ENCODE measurements at places on chromosomes 3 and 15.
A peak's percentile ranks its signal among the peaks of the same experiment; 100 is the strongest.

DNA sequence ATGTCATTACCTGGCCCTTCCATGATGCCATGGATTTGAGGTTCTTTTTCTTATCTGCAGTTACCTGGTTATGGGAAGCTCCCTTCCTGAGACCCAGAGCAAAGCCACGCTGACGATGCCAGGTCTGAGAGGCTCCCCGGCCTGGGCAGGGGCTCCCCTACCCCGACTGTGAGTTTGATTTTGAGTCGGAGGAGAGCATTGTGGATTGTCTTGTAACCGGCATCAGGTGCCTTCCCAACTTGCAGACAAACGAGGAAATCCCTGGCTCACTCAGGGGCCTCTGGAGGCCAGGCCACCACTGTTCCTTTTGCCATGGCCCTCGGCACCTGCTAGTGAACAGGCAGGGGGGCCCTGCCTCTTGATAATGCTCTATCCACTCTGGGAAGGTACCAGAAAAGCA lies 151.4 kb downstream of the ATP10A start:
- no peak for DNase-seq
- no peaks in the 10 kb centered on the region for H3K27me3 ChIP-seq
- H3K4me1 ChIP-seq, result no peaks in the 10 kb centered on the region
- no peak overlapping the region for H3K27ac ChIP-seq
- no peaks in the 10 kb centered on the region for H3K36me3 ChIP-seq
- H3K4me3 ChIP-seq, result no peak overlapping the region

DNA sequence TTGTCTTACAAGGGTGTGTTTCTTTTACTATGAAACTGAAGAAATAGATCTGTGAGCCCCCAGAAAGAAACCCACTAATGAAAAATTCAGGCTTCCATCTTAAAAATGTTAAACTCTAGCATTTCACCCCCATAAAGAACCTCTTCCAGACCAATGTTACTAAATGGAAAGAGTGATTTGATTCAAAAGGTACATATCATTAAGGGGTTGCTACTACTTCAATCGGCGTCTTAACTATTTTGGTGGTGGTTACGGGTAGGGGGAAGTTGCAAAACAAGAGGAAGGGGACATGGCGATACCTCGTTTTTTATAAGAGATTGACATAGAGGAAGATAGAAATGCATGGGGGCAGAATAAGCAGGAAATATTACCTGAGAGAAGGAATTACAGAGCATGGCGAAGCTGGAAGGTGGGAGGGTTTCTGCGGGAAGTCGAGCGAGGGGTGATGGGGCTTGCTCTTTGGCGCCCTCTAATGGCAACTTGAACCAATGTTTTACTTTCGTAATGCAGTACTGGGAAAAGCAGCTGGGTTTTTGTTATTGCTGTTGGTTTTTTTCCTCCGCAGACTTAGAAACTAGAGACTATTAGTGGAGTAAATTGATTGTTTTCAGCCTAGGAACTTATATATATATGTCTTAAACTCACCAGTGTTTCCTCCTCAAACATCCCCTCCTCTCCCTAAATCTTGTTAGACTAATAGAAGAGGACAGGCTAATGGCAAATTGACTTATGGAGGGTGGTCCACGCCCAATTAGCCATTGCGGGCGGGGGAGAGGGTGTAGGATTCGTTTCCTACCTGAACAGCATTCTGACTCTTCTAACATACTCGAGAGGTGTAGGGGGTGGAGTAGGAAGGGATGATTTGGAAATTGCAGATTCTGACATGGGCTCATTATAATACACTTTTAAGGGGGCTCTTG lies 11.3 kb upstream of the SOX2 start:
- H3K4me3 ChIP-seq, result no peak overlapping the region
- peaks cover 87% of the 10 kb centered on the region for H3K27me3 ChIP-seq
- peaks cover 13% of the 10 kb centered on the region for H3K4me1 ChIP-seq
- DNase-seq, result peak; percentile 64
- H3K27ac ChIP-seq, result no peak overlapping the region

DNA sequence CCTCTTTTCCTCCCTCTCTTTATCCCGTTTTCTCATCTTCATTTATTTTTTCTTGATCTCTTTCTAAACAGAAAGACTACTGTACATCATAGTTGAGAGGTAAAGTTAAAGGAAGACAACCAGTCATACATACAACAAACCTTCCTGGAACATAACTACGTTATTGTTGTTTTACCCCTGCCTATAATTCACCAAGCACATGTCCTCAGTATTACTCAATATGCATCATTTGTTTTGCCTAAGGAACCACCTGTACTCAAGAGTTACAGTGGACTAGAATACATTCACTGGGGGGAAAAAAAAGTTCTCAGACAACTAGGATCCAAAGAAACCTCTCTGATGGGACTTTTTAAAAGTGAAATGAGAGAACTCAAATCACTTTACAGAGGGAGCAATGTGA lies 344.7 kb upstream of the RBMS3 start:
- H3K4me1 ChIP-seq, result no peaks in the 10 kb centered on the region
- H3K36me3 ChIP-seq, result no peaks in the 10 kb centered on the region
- no peak for DNase-seq
- H3K27me3 ChIP-seq, result no peaks in the 10 kb centered on the region

GRCh38 chr15:96330450-96331143 lies at the start of gene NR2F2:
Gene NR2F2 (plus strand): TSS chr15:96330700. CDS start chr15:96332106, 1,406 bp downstream.
- peak; percentile 98 for DNase-seq
- peaks cover 19% of the 10 kb centered on the region for H3K36me3 ChIP-seq
- peak within 1 kb of the TSS; percentile 93 for H3K27ac ChIP-seq
- H3K4me3 ChIP-seq, result peak within 1 kb of the TSS; percentile 82
- no peaks in the 10 kb centered on the region for H3K27me3 ChIP-seq

- H3K4me1 ChIP-seq, result peaks cover 12% of the 10 kb centered on the region
- H3K36me3 ChIP-seq, result no peaks in the 10 kb centered on the region
- no peaks in the 10 kb centered on the region for H3K27me3 ChIP-seq
- no peak overlapping the region for H3K4me3 ChIP-seq
- DNase-seq, result no peak
Measured at GRCh38 chr15:101288905-101289513, 6.0 kb downstream of the SNRPA1 start.

DNA sequence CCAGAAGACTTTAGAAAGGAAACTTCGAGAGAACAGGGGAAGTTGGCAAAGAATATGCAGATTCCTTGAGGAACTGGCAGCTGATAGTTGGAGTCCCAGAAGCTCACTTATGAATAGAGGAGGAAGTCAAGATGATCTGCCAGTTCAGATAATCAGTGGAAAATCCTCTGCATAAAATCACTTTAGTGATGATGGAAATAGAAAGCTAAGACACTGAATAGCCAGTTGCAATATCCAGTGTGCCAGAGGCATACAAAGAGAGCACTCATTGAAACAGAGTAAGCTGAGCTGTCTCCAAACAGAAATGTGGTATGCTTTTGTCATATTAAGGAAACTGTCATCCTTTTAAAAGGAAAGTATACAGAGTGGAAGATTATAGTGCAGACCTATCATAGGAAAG lies 1207.6 kb downstream of the OTOL1 start:
- H3K27me3 ChIP-seq, result no peaks in the 10 kb centered on the region
- H3K36me3 ChIP-seq, result no peaks in the 10 kb centered on the region
- H3K4me3 ChIP-seq, result no peak overlapping the region
- no peaks in the 10 kb centered on the region for H3K4me1 ChIP-seq
- DNase-seq, result no peak

Measured in adrenal gland (tissue), 19 donors.